Karpas-422 (cell line): ENCODE measurements at places on chromosomes 1 and 21. TPM values are rescaled to one million over a fixed set of nuclear protein-coding genes. Genes with fewer than 3 reads are reported as not detected.

DNA sequence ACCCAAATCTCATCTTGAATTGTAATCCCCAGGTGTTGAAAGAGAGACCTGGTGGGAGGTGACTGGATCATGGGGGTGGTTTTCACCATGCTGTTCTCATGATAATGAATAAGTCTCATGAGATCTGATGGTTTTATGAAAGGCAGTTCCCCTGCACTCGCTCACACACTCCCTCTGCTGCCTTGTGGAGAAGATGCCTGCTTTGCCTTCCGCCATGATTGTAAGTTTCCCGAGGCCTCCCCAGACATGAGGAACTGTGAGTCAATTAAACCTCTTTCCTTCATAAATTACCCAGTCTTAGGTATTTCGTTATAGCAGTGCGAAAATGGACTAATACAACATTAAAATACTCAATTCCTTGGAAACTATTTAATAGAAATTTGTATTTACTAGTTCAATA lies 99.2 kb downstream of the PROX1 start:
- no peaks in the 10 kb centered on the region for H3K27me3 ChIP-seq
- no peak overlapping the region for H3K27ac ChIP-seq
- no peaks in the 10 kb centered on the region for H3K36me3 ChIP-seq
- no peaks in the 10 kb centered on the region for H3K4me1 ChIP-seq

DNA sequence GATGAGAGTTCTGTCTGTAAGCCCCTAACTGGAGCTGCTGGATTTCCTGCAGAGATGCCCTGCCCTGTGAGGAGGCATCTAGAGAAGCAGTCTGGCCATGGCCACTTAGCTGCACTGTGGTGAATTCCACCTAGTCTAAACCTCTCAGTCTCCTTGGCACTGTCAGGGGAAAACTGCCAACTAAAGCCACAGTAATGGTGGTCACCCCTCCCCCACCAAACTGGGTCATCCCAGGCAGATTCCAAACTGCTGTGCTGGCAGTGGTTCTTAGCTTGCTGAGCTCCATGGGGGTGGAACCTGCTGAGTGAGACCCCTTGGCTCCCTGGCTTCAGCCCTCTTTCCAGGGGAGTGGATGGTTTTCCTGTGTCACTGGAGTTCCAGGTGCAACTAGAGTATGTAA lies 740.6 kb downstream of the RWDD3 start:
- no peak overlapping the region for H3K27ac ChIP-seq
- H3K4me3 ChIP-seq = no peak overlapping the region
- no peaks in the 10 kb centered on the region for H3K27me3 ChIP-seq
- H3K36me3 ChIP-seq = no peaks in the 10 kb centered on the region
- no peak for DNase-seq

DNA sequence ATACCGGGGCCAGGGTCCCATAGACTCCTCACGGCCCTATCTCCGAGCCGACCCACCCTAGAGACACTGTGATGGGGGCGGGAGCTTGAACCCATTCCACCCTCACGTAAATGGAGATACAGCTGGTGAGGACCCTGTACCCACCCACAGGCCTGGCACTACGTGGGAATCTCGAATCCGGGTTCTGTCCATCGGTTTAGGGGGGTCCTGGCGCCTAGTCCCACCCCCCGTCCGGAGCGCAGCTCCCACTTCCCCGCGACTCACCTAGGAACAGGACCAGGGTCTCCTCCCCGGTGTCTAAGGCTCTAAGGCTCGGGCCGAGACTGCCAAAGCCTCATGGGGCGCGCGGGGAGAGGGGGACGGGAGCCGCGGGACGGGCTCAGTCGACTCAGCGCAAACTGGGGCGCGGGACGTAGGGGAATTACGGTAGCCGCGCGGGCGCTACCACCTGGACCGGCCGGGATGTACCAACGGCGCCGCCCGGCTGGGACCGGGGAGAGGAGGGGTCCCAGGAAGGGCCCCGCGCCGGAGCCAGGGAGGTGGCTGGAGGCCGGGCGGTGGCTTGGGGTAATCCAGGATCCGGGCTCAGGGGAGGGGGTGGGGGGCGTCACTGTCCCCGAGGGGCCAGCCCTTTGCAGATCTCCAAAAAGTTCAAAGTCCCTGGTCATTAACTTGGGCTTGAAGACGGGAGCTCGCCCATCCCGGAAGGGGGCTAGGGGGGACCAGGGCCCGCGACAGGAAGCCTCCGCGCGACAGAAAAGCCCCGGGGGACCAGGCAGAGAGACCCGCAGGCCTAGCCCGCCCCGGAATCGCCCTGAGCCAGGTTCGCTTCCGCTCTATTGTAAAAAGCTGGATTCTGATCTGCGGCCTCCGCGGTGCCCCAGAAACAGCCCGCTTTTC lies 1.0 kb downstream of the PLEKHG5 start:
- no peaks in the 10 kb centered on the region for H3K27me3 ChIP-seq
- no peak overlapping the region for H3K27ac ChIP-seq
- peak; percentile 71 for DNase-seq
- peak overlapping the region; percentile 50; the same call in 1 of the 2 replicates for H3K4me3 ChIP-seq
- H3K4me1 ChIP-seq = peaks cover 10% of the 10 kb centered on the region

GRCh38 chr1:205373798-205374175 lies 17.1 kb upstream of the KLHDC8A start:
- H3K27me3 ChIP-seq = no peaks in the 10 kb centered on the region
- no peaks in the 10 kb centered on the region for H3K36me3 ChIP-seq
- H3K4me1 ChIP-seq = no peaks in the 10 kb centered on the region
- H3K27ac ChIP-seq = no peak overlapping the region
- DNase-seq = no peak
- no peak overlapping the region for H3K4me3 ChIP-seq

DNA sequence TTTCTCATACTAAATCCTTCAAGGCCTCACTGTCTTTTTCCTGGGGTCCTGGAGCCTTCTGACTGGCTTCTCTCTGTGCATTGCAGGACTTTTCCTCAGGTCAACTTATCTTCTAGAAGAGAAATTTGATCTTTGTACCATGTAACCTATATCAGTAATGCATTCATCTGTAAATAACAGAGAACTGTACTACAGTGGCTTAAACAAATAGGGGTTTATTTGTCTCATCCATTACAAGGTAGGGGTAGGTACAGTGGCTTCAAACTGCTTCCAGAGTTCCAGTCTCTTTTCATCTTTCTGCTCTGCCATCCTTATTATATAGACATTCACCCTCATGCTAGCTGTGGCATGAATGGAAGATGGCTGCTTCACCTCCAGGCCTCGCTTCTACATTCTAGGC lies 29.5 kb upstream of the GTF2B start:
- no peaks in the 10 kb centered on the region for H3K4me1 ChIP-seq
- no peak overlapping the region for H3K4me3 ChIP-seq
- no peak overlapping the region for H3K27ac ChIP-seq
- no peaks in the 10 kb centered on the region for H3K27me3 ChIP-seq
- DNase-seq = no peak

DNA sequence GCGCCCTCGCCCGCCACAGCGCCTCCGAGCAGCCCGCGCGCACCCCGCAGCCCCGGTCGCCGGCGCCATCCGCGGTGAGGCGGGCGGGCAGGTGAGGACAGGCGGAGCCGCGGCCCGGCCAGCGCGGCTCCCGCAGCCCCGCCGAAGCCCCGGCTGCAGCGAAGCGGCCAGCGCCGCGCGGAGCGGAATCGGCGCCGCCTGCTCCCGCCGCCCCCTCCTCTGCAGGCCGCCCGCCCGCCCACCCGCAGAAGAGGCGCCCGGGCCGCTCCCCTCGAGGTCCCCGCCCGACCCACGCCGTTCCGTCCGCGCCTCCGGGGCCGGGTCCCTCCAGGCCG lies 1.3 kb downstream of the PRDM16 start:
- H3K27me3 ChIP-seq = no peaks in the 10 kb centered on the region
- no peak overlapping the region for H3K4me3 ChIP-seq
- no peaks in the 10 kb centered on the region for H3K36me3 ChIP-seq
- no peak overlapping the region for H3K27ac ChIP-seq
- no peak for DNase-seq

GRCh38 chr1:237713916-237714315 lies 176.8 kb downstream of the ZP4 start:
- H3K36me3 ChIP-seq = no peaks in the 10 kb centered on the region
- H3K4me3 ChIP-seq = no peak overlapping the region
- DNase-seq = no peak

DNA sequence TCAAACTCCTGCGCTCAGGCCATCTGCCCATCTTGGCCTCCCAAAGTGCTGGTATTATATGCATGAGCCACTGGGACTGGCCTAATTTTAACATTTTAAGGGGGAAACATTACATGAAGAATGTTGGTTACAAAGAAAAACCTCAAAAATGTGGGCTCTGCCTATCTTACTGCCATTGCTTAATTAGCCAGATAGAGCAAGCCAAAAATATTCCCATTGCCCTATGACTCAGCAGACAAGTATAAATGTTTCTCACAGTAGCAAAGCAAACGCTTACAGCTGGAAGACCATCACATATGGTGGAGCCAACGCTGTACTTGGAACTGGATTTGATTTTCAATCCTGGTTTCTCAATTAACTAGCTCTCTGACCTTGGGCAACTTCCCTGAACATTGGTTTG lies 502.0 kb downstream of the SMYD3 start:
- no peak overlapping the region for H3K27ac ChIP-seq
- no peaks in the 10 kb centered on the region for H3K36me3 ChIP-seq
- DNase-seq = no peak
- H3K4me1 ChIP-seq = peaks cover 3% of the 10 kb centered on the region
- no peak overlapping the region for H3K4me3 ChIP-seq

DNA sequence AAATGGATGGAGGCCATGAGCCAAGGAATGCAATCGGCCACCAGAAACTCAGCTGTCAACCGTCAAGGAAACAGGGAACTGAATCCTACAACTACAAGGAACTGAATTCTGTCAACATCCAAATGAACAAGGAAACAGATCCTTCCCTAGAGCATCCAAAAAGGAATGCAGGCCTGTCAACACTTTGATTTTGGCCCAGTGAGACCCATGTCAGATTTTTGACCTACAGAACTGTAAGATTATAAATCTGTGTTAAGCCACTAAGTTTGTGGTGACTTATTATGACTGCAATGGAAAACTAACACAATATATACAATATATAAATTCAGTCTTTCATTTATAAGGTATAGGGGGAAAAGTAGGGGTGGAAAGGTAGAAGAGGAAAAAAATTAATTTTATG lies 55.3 kb downstream of the SHCBP1L start:
- H3K4me3 ChIP-seq = no peak overlapping the region
- H3K27ac ChIP-seq = no peak overlapping the region
- no peaks in the 10 kb centered on the region for H3K27me3 ChIP-seq

DNA sequence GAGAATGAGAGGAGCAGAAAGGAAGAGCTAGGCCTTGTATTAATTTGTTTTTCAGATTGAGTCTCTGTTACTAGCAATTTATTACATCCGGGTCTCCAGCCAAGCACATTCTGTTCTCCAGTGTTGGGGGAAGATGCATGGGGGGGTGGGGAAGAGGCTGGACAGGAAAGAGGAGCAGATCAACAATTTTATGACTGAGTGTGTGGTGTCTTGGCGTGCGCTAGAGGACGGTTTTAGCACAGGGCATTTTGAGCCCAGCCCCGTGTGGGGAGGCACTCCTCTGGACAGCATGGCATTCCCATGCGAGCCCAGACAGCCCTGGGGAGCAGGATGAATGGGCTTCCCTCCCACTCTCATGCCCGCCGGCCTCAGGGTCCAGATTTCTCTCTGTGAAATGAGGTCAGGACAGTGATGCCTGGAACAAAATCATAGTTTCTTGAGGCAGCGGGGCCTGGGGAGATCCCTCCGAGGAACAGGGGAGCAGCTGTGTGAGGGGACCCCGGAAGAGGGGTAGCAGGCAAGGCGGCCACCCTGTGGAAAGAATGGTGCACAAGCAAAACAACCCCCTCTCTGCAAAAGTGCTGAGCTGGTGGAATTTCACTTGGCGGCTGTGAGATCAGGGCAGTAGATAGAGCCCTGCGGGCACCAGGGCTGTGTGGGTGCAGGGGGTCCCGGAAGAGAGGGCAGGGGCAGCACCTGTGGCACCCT lies 16.3 kb downstream of the SOX13 start:
- DNase-seq = no peak
- H3K27me3 ChIP-seq = no peaks in the 10 kb centered on the region
- H3K4me3 ChIP-seq = no peak overlapping the region

DNA sequence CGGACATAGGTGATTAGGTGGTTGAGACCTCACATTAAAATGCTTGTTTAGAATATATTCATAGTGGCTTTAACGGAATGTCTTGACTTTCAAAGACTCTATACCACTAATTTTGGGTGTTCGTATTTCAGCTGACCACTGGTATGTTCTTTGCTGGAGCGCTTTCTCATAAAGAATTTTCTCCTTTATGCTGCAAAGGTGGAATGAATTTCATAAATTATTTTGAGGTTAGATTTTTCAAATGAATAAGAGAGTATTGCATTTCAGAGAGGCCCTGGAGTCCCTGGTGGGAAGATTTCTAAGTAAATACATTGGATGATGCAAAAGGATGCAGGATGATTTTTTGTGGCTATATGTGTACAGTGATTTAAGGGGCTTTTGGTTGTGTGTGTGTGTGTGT lies 55.8 kb downstream of the HUNK start:
- H3K4me1 ChIP-seq = no peaks in the 10 kb centered on the region
- no peak overlapping the region for H3K27ac ChIP-seq

Gene CD1E
- total RNA-seq = not detected in 2 replicates

Gene ODR4
- 10.6 and 12.9 TPM in 2 replicates for total RNA-seq

Gene PCBP3
- not detected in 2 replicates for total RNA-seq

Gene HCRTR1
- total RNA-seq = not detected in 2 replicates

Gene GUCA2A
- total RNA-seq = not detected in 2 replicates

Gene DDR2
- total RNA-seq = 0.43 and 0.67 TPM in 2 replicates
